ENCODE measurements at places on chromosomes 4 and X. TPM values are rescaled to one million over a fixed set of nuclear protein-coding genes. Genes with fewer than 3 reads are reported as not detected.
A peak's percentile ranks its signal among the peaks of the same experiment; 100 is the strongest.

Gene FAM236A
- total RNA-seq = not detected

Gene CT45A5
- total RNA-seq = not detected

DNA sequence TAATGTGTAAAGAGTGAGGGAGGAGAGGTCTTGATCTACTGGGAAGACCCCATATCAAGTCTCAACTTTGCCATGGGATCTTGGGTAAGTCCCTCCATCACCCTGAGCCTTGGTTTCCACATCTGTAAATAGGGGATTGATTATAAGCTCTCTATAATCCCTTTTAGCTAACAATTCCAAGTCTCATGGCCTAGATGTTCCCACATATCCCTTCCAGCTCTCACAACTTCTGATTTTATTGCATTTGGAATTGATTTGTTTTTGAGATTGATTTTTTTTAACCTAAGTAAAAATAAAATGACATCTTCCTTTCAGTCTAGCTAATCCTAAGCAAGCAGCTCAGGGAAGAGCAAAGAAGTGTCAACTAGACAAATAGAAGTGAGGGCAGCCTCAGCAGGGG lies 29.8 kb downstream of the SMIM20 start:
- no peak for DNase-seq

GRCh38 chr4:112514647-112515197 lies 1.3 kb downstream of the NEUROG2 start:
- peak; percentile 45 for DNase-seq
